ENCODE measurements at places on chromosomes 5 and 9.
A peak's percentile ranks its signal among the peaks of the same experiment; 100 is the strongest.

- DNase-seq, result peak; percentile 60
Measured at GRCh38 chr9:22136461-22137096, 127.5 kb upstream of the CDKN2B start.

DNA sequence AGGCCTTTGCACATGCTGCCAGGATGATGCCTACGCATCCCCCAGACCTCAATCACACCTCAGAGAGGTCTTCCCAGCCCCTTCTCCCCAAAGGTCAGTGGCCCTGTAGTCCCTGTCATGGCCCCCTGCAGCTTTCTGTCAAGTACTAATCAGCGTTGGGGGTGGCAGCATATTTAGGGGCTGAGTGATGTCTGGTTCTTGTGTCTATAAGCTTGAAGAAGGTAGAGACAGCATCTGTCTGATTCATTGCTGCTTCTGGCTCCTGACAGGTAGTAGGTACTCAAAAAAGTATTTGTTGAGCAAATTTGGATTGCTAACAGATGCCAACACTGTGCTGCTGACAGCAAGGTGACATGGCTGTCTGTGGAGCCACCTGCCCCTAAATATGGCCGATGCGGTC, 51.6 kb upstream of the RPL26L1 start:
- no peak for DNase-seq

- DNase-seq, result peak; percentile 92
Measured at GRCh38 chr9:134536101-134536900, 105.3 kb upstream of the COL5A1 start.

DNA sequence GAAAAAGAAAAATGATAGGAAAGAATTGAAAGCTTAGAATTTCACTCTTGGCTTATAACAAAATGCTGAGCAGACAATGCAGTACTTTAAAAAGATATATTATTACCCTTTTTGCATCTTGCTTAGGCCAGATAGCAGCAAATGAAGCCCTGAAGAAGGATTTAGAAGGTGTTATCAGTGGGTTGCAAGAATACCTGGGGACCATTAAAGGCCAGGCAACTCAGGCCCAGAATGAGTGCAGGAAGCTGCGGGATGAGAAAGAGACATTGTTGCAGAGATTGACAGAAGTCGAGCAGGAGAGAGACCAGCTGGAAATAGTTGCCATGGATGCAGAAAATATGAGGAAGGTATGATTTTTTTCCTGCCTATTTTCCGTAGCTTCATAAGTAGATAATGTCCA, 50.8 kb downstream of the CNTRL start:
- no peak for DNase-seq

DNA sequence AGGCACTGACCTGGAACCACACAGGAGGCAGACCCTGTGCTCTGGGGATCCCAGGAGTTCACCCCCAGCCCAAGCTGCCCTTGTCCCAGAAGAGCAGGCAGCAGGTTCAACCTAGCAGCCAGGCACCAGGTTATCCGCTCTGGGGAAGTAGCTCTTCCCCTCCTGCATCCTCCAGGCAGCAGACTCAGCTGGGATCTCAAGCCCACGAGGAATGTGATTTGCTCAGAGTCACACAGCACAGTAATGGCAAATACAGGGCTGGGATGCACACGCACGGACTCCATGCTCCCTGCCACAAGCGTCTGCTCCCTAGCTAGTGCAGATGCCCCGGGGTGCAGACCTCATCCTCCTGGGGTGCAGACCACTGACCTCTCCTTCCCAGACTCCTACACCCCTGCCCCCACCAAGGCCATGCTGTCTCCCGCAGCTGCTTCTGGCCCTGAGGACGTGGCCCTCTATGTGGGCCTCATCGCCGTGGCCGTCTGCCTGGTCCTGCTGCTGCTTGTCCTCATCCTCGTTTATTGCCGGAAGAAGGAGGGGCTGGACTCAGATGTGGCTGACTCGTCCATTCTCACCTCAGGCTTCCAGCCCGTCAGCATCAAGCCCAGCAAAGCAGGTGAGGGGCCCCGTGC, 25.5 kb downstream of the HK3 start:
- DNase-seq, result no peak

- DNase-seq, result no peak
Measured at GRCh38 chr5:57844410-57844809, 361.8 kb upstream of the ACTBL2 start.

DNA sequence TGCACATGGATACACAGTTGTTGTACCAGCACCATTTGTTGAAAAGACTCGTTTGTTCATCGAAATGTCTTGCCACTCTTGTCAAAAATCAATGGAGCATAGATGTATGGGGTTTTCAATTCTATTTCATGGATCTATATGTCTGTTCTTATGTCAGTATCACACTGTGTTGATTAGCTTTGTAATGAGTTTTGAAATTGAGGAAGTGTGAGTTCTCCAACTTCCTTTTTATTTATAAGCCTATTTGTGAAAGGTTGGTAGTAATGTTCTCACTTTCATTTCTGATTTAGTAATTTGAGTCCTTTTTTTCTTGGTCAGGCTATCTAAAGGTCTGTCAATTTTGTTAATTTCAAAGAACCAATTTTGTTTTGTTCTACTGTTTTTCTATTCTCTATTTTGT, 26.1 kb downstream of the ZNF510 start:
- DNase-seq, result no peak

DNA sequence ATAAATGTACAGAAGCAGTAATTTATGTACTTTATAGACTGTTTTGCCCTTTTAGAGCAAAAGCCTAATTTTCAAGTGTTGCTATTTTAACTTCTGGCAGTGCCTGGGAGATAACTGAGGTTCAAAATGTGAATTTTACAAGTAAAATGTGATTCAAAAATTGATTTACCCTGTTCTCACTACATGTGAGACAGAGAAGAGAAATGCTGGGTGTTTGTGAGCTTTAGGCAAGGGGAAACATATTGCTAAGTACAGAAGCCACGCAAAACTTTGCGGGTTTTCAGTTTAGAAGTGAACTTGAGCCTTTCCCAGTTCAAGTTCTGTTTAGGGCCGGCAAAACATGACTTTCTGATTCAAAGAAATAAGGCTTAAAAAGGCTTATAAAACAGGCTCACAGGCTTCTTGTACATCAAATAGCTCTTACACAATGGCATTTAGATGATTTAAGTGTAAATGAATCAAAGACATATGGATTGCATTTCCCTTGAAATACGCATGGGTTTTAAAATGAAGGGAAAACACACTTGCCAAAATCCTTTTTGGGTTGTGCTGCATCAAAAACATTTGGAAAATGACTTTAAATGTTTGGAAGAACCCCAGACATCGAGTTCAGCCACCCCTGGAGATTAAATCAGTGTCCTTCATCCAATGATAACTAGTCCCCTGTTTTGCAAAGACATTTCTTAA, 370.8 kb upstream of the MEF2C start:
- DNase-seq, result peak; percentile 57

GRCh38 chr5:4113426-4113825, 517.8 kb downstream of the IRX1 start:
- no peak for DNase-seq

DNA sequence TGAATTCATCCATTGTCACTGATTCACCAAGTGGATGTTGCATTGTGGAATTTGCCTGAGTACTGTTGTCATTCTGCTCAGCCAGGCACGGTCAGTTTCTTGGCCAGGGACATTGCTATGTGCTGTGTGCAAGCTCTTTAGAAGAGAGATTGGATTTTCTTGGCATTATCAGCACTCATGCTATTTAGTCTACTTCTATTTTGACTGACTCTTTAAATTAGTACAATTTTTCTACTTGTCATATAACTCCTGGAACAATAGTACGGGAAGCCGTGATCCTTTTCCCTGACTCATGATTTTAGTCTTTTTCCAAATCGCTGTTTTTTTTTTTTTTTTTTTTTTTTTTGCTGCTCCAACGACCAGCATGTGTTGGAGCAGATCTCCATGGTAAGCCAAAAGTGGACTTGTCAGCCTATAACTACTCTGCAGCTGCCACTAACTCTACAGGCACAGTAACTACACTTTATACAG, 129.7 kb downstream of the CDC42SE2 start:
- peak; percentile 8 for DNase-seq

DNA sequence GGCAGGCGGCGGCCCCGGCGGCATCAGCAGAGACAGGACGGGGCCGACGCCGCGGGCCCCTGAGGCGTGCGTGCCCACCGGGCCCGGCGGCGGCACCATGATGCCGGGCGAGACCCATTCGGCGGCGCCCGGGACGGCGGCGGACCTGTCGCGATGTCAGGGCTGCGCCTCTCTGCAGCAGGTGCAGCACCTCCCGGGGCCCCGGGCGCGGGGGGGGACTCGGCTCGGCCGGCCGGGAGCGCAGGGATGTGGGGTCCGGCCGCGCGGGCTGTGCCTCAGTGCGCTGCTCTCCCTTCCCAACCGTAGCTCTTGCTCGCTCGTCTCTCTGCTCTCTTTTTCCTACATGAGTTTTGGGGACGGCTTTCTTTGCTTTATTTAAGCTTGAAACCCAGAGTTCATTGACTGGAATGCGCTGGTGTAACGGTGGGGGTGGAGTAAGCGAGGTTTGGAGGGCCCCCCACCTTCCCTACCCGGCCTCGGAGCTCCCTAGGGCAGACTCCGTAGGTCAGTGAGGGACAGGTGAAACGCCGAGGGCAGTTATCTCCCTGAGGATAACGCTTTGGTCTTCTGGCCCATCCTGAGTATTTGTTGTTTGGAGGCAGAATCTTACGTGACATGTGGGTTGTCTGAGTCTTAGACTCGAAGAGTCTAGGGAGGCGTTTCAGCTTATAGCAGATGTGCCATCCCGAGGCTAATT, 490 bp downstream of the ICE1 start:
- DNase-seq, result peak; percentile 28

GRCh38 chr9:96460470-96460869, 10.5 kb downstream of the HABP4 start:
- DNase-seq, result peak; percentile 76

DNA sequence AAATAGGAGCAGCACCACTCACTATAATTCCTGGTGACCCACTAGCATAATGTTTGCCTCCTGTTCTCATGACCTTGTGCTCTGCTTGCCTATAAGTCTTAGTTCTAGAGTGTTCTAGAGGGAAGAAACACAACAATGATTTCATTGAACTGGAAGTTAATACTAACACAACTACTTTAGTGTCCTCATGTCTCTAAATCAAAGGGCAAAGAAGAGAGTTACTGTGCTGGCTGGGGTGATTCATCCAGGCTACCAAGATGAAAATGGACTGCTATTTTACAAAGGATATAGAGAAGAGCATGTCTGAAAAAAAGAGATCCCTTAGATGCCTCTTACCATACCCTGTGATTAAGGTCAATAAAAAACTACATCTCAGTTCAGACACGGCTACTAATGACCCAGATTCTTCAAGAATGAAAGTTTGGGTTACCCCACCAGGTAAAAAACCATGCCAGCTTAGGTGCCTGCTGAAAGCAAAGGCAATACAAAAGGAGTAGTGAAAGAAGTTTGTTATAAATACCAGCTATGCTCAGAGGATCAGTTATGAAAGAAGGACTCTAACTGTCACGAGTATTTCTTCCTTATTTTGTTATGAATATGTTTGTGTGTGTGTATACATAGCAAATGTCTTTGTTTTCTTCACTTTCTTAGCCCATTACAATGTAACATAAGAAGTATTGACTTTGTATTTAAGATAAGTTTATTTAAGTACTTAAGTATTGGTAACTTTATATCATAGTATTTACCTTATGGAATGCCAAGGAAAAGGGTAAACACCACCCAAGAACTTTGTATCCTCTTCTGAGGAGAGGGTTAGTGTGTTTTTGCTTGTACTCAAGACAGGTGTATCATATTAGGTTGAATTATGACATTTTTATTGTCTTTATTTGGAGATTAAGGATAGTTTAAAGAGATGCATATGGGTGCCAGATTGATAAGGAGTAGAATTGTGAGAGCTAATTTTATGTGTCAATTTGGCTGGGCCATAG, 314.1 kb upstream of the PTGER4 start:
- DNase-seq, result no peak

DNA sequence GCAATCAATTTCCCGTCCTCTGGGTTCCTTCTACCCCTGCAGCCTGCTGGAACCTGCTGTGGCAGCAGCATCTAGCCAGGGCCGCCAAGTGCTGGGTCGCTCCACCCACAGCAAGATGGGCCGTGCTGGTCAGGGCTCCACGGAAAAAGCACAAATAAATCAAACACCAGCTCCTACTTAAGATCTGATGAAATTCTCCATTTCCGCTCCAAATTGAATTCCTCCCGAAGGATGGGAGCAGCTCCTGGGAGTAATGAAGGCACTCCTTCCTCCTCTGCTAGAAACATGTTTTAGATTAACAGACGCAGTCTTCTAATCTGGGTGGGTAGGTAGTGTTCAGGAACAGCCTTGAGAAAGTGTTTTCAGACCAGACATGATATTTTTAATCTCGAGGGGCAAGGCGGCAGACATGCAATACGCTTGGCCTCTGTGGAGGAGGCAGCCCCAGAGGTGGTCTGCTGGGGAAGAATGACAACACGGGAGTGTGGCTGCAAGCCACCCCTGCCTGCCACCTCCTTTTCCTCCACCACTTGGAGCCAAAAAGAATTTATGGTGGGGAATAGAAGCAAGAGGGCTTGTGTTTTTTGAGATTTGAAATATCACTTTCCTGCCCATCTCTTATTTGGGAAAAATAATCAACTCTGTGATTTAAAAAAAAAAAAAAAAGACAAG, 194.1 kb downstream of the AOPEP start:
- DNase-seq, result peak; percentile 88

- no peak for DNase-seq
Measured at GRCh38 chr9:14467675-14468374, 153.9 kb upstream of the NFIB start.

GRCh38 chr5:8686707-8687106, 817.8 kb downstream of the MTRR start:
- peak; percentile 24 for DNase-seq

DNA sequence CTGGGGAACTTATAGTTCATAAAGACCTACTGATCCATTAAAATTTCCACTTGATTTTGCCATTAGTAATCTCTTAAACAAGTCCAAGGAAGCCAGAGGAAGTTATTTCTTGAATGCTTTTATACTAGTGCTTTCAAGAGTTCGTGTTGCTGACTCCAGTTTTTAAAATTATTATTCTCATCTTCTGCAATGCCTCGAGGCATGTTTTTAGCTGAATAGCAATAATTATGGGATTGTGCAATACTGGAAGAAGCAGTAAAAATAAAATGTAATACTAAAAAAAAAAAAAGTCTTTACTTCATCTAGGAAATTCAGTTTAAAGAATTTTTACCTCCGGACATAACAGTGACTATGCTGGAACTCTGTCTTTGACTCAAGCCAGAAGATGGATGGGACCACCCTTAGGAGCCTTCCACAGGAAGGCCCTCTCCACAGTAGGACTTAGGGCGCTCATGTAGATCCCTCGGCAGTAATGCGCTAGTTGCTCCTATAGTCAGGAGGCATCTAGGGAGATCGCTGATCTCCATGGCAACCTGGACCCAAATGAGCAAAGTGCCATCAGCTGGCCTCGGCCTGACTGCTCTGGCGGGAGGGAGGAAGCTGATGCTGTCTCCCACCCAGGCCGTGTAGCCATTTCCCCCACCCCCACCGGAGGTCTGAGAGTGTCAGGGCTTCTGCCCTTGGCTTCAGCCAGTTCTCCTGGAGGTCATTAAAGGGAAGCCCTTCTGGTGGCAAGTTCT, 56.7 kb downstream of the DAPK1 start:
- peak; percentile 83 for DNase-seq

DNA sequence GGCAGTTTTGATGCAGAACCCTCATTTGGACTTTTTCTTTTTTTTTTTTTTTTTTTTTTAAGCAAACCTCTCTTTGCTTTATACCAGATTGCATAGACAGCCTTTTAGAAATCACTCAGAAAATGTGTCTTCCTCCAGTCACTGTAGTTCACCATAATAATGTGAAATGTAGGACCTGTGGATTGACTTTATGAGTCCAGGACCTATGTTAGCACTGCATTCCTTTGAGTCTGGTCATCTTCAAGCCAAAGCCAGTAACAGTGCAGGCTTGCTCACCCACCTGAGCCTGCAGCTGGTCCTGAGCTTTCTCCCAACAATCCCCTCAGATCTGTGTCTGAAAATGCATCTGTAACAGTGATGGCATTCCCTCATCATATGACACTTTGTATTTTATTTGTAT, 110.7 kb upstream of the NFIL3 start:
- no peak for DNase-seq
